Stimulated activated CD4-positive, alpha-beta T cell treated with anti-CD3 and anti-CD28 coated beads, Interleukin-1b, Interleukin-23, amount 100 ng/mL, for 4 hours (primary cell): ENCODE measurements at places on chromosomes 3 and 15.

DNA sequence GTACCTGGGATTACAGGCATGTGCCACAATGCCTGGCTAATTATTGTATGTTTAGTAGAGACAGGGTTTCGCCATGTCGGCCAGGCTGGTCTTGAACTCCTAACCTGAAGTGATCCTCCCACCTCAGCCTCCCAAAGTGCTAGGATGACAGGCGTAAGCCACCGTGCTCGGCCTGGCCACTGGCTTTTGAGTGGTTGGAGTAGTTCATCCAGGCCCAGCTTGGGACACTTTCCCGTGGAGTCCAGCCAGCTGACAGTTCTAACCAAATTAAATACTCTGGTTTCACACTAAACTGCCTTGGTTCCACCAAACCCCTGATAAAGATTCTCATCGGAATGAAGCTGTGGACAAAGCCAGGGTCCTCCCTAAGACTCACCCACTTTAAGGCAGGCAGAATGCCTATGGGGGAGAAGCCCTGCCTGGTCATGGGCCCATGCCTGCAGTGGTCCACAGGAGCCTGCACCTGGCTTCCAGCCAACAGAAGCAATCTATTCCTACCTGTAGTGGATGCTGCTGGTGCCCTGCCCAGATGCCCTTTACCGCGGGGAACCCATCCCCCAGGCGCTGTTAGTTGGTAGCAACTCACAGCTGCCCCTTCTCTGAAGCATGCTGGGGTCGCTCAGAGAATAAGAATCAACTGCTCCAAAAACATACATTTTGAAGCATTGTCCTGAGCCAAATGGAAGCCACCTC lies 5.2 kb upstream of the SLC28A1 start:
- no peak for DNase-seq

DNA sequence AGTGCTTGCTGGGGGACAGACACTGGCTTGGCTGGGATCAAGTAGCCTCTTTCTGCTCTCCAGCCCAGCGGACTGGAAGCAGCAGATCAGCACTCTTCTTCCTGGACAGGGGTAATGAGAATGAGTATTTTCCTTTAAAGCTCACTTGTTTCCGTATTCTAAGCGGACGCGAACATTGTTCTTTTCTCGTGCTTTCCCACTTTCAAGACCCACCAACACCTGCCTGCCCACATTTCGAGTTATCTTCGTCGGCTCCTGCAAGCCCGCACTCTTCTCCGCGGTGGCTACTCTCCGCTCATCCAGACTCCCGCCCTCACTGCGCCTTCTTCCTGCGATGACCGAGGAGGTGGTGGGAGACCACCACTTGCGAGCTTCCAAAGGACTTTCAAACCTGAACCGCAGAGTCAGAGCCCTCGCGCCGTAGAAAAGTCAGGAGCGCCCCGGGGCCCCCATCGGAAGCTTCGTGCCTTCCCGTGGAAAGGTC lies 1.6 kb upstream of the PPM1L start:
- no peak for DNase-seq

- DNase-seq, result no peak
Observed at GRCh38 chr15:32642667-32643435, 1.3 kb downstream of the SCG5 start.

DNA sequence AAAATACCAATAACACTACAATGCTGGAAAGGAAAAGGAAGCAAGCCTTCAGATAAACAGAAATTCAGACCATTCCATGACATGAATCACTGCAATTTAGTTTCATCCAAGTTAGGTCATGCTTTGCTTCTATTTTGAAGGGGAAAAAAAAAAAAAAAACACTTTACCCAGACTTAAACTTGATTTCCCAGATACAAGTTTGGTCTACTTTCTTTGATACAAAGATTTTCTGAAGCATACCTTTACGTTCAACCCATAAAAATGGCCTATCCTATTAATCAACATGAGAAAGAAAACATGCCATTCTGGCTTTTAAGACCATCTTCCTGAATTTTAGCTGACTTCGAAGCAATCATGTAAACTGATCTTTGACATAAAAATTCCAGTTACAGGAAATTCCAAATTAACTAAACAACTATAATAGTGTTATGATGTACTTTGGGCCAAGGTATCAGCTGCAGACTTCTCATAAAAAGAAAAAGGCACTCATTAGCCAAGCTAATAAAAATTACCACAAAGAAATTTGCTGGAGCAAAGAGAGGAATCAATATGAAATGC lies 12.6 kb downstream of the OSBPL10 start:
- DNase-seq, result no peak

DNA sequence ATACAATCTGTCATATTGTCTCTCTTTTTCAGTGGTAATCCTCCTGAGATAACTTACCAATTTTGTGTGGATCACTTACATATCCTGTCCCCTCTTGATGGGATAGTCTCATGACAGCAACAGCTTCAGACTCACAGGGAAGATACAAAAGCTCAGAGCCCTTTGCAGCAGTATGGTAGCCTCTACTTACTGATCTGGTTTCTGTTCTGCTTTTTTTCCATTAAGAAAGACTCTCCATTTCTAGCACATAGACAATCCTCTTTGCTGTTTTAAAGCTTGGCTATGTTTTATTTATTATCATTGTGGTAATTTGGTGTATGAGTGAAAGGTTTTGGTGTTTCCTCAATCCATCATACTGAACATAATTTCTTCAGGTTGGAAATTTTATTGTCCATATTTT lies 25.4 kb upstream of the SOX14 start:
- DNase-seq, result no peak

GRCh38 chr3:36792342-36792741 lies 28.0 kb upstream of the DCLK3 start:
- no peak for DNase-seq

DNA sequence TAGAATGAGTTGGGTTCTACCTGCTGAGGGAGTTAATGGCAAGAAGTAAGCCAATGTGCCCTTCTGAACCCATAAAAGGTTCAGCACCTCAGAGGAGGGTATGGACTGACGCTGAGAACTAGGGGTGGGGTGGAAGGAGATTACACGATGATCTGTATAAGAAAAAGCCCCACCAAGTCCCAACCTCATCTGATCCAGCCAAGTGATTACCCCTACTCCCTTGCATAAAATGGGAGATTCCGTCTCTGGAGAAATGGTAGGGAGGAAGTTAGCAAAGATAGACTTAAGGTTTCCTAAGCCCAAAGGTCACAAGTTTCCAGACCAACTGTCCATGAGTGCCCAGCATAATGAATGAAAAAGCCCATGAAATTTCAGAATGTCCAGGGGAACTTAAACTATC lies 7.1 kb upstream of the DVL3 start:
- no peak for DNase-seq

GRCh38 chr15:66757521-66757920 lies 55.5 kb downstream of the SMAD6 start:
- DNase-seq, result no peak

- DNase-seq, result no peak
Observed at GRCh38 chr3:194870394-194871110, 184.9 kb downstream of the FAM43A start.

DNA sequence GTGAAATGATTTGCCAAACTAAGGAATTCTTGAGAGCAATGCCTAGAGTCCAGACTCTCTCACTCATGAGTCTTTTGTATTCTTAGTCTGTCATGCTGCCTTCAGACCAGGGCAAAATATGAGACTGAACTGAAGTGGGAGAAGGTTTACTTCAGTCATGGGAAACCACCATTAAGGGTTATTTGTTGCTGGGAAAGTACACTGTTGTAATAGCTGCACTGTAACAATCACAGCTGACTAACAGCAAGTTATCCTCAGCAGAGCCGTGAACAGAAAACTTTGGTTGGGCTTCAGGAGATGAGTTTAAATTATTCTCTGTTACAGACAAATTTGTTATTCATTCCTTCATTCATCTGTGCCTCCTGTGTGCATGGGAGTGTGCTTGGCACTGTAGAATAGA lies 258.5 kb downstream of the ROBO2 start:
- no peak for DNase-seq

GRCh38 chr3:148280623-148281242 lies 417.0 kb upstream of the AGTR1 start:
- no peak for DNase-seq

DNA sequence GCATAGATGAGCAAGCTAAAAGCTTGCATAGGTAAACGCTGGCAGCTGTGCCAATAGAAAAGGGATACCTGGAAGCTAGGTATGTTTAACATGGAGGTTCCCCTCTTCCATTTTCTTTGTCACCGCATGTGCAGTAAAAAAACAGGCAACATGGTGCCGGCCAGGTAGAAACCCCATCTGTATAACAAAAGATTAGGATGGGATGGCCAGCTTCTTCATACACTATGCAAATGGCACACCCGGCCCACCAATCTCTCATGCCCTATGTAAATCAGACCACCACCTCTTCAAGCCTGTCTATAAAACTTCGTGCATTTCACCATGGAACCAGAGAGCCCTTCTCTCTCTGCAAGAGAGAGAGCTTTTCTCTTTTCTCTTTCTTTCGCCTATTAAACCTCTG lies 224.3 kb upstream of the P2RY1 start:
- no peak for DNase-seq

- no peak for DNase-seq
Observed at GRCh38 chr3:184608209-184608608, 46.6 kb downstream of the EPHB3 start.

- DNase-seq, result no peak
Observed at GRCh38 chr3:178465260-178466180, 70.7 kb upstream of the KCNMB2 start.

- DNase-seq, result peak; percentile 7
Observed at GRCh38 chr3:128878556-128879124, 780 bp upstream of the ACAD9 start.

DNA sequence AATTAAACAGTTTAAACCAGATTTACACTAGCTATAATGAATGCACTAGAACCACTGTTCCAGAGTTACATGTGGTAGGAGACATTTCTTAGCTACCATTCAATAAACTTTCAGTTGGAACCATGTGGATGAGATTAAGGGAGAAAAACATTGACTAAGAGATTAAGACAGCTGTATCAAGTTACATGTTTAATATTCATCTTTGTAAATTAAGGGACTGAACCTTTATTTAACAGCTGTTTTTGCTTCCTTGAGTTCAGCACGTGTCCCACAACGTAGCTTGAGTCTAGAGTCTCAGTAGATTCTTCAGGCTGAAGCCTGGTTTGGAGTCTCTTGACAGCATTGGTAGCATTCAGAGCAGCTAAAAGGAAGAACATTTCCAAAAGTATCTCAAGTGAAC lies 27.2 kb upstream of the CFAP44 start:
- DNase-seq, result no peak

DNA sequence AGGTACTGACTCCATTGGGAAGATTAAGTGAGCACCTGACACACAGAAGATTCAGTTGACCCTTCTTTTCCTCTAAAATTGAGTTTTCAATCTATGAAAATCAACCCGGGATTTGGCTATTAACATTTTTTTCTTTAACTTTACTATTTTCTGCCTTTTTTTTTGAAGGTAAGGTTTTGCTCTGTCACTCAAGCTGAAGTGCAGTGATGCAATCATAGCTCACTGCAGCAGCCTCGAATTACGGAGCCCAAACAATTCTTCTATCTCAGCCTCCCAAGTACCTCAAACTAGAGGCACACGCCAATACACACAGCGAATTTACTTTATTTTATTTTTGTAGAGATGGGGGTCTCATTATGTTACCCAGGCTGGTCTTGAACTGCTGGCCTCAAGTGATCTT lies 1029.5 kb downstream of the MCTP2 start:
- DNase-seq, result no peak

GRCh38 chr3:54905261-54905888 lies 22.5 kb downstream of the LRTM1 start:
- no peak for DNase-seq

GRCh38 chr3:39205131-39205530 lies 12.7 kb upstream of the XIRP1 start:
- DNase-seq, result no peak

DNA sequence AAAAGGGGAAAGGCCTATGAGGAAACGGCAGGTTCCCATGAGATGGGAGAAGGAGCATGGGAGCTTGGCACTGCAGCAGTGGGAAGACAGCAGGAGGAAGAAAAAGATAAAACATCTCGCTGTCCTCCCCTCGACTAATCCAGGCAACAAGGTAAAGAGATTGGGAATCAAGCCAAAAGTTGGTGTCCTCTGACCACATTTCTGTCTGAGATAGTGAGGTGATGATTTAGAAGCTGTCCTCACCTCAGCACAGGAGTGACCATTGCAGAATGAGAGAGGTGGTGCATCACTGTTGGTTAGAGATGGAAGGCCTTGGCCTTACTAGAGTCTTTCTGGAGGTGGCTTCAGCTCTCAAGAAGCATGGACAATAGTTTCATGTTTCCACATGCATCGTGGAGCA lies 226.6 kb upstream of the CCDC54 start:
- no peak for DNase-seq

DNA sequence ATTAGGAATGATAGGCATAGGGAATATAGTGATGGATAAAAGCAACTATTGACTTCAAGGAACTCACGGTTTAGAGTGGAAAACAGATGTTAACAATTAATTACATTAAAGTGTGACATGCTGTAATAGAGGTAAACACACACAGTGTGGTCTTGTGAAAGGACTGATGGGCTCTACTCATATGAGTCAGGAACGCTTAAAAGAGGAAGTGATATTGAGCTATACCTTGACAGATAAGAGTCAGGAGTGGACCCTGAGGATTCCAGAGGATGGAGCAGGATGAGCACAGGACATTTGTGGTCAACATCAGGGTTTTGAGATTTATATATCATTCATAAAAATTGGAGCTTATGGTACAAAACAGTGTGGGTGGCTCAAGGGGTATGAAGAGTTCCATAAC lies 11.0 kb downstream of the EXOG start:
- DNase-seq, result no peak

GRCh38 chr3:18445401-18446148 lies 20.4 kb upstream of the SATB1 start:
- DNase-seq, result peak; percentile 56

GRCh38 chr15:54456413-54456812 lies 478.2 kb downstream of the UNC13C start:
- no peak for DNase-seq

DNA sequence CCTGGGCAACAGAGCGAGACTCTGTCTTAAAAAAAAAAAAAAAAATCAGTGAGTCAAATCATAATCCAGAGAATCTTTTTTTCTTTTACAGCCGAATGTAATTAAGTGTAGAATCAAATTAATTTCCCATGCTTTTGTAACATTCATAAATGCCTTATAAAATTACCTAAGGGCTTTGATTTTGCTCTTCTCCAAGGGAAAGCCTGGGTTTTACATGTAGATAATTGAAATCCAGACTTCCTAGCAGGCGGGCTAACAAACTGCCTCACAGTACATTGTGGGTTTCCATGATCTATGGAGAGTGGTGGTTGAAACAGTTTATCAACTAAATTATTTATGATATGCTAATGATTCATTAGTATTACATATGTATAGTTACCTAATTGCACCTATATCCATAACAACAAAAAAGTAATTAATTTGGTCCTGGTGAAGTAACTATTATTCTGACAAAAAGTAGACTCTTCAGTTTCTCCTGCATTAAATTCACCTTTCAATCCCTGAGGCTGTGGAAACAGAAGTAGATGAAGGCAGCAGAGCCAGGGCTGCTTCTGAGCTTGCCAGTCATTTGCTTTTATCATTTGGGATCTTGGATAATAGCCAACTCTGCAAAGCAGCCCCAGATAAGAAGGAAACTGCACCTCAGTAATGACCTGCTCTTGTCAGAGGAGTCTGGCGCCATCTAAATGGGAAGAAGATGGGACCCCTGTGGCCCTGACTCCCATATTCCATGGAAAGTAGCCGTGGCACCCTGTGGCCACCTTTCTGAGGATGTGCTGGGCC lies 9.5 kb downstream of the CCR9 start:
- no peak for DNase-seq

- DNase-seq, result no peak
Observed at GRCh38 chr3:16377196-16377595, 112.2 kb downstream of the OXNAD1 start.

- no peak for DNase-seq
Observed at GRCh38 chr3:123805101-123805500, 79.0 kb downstream of the MYLK start.
